ENCODE measurements at places on chromosomes 12 and 14.

GRCh38 chr12:127334912-127335644 is 931.9 kb upstream of the TMEM132C start:
- DNase-seq, result no peak

GRCh38 chr14:63453443-63453936 is 89.7 kb downstream of the PPP2R5E start:
- DNase-seq, result no peak

DNA sequence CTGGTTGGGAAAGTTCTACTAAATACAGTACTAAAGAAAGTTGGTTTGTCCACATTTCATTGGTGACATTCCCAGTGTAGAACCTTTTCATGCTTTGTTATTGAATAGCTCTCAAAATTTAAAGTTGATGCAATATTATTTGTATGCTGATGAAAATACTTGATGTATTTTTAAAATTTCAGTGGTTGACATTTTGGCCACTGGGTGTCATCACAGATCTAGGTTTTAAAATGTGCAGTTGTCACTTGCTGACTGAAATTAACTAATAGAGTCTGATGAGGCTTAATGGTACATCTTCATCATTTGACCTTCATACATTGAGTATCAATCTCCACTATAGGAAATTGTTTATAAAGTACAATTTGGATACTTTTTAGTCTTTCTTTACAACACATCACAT is 37.1 kb downstream of the CMAS start:
- no peak for DNase-seq

- no peak for DNase-seq
Measured at GRCh38 chr12:82357845-82358199, 365 bp downstream of the CCDC59 start.
